Frontal cortex (tissue), 4 donors: ENCODE measurements at places on chromosomes 3 and 15.

DNA sequence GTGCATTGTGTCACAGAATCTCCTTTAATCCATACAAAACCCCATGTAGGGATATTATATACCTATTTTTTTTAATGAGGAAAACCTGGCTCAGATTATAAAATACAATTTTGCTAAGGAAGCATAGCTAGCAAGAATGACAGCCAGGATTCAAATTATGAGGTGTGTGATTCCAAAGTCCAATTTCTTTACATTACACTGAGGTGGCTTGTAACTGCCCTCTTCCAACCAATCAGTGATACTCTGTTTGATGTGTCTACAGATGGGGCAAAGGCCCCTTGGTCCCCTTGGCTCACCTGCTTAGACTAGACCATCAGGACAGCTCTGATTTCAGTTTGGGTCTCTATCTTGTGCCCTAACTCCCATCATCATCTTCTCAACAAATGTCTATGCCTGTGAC is 120.3 kb upstream of the ADAMTS9 start:
- no peak for DNase-seq

- no peak for DNase-seq
Measured at GRCh38 chr15:89385596-89386331, 51.1 kb upstream of the POLG start.

- DNase-seq = no peak
Measured at GRCh38 chr3:80770106-80771074, 991.1 kb downstream of the GBE1 start.

GRCh38 chr3:38029400-38030125 is at the start of gene PLCD1:
TSS of gene PLCD1 (minus strand) at chr3:38029642. CDS start at chr3:38029539, 103 bp downstream.
- DNase-seq = peak; percentile 90

DNA sequence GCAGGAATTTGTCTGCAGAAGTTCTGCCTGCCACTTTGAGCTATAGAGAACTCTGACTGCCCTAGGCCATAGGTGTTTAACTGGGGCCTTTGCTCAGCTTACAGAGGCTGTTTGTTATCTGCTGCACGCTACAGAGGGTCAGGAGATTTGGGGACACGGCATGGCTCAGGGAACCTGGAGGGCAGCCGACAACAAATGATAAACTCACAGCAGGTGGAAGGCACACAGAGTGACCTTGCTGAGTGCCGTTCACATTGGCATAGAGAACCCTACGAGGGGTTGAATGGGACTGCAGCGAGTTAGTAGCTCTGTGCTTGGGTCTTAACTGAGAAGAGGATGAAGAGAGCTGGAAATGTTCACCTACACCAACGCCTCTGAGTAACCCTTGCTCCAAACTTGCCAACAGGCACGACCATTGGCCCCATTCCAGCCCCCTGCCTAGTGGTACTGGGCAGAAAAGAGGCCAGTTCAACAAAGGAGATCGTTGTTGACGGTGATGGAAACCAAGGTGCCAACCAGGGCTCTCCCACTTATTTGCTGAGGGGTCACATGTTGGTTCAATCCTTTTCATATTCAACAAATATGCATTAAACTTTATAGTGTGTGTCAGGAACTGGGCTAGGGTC is 301.1 kb downstream of the NTRK3 start:
- DNase-seq = no peak

DNA sequence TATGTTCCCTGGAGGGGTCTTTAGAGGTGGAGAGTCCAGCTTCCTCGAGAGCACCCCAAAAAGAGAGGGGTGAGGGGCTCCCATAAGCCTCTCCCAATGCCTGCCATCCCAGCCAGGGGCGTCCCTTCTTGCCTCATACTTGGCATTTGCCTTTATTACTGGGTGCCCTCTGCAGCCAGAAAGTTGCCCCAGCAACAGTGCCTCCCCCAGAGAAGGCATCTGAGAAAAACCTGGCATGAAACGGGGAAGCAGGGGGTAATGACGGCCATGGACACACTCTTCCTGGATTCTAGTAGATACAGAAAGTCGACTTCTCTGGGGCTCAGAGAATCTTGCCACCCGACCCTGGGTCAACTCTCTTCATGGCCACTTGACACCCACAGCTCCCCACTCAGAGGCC is 90.1 kb downstream of the PCSK6 start:
- no peak for DNase-seq

GRCh38 chr3:134334231-134334900 is 39.9 kb downstream of the AMOTL2 start:
- no peak for DNase-seq
